ENCODE measurements at places on chromosomes 16 and 17.
A peak's percentile ranks its signal among the peaks of the same experiment; 100 is the strongest.

DNA sequence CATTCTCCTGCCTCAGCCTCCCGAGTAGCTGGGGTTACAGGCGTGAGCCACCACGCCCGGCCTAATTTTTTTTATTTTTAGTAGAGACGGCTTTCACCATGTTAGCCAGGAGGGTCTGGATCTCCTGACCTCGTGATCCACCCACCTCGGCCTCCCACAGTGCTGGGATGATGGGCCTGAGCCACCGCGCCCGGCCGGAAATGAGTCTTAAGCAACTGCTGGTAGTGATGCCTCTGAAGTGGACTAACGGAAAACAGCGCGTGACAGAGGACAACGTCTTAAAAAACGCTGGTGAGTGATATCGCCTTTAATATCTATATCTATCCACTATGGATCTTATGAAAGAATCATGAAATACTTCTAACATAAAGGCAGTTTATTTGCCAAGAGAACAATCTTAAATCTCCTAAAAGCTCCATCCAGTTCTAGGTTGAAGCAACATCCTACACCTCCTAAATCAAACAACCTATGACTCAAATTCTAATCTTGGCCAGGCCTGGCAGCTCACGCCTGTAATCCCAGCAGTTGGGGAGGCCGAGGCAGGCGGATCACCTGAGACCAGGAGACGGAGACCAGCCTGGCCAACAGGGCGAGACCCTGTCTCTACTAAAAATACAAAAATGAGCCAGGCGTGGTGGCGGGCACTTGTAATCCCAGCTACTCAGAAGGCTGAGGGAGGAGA, 69.8 kb downstream of the NXN start:
- no peak for DNase-seq

GRCh38 chr17:27520491-27521185, 64.4 kb downstream of the KSR1 start:
- DNase-seq, result no peak

DNA sequence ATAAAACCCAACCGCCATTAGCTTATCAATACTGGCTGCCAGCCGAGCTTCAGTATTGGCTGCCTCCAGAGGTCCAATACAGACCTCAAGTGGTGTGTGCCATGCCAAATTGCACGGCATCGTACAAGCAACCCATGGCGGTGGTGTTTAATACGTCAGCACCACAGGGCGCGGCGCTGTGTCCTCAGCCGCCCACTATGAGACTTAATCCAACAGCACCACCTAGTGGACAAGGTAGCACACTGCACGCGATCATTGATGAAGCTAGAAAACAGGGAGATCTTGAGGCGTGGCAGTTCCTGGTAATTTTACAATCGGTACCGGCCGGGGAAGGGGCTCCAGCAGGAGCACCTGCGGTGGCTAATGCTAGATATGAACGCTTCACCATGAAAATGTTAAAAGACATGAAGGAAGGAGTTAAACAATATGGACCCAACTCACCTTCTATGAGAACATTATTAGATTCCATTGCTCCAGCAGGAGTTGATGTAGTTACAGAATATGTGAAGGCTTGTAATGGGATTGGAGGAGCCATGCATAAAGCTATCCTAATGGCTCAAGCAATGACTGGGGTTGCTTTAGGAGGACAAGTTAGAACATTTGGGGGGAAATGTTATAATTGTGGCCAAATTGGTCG, 15.4 kb downstream of the FLYWCH1 start:
- peak; percentile 68 for DNase-seq

DNA sequence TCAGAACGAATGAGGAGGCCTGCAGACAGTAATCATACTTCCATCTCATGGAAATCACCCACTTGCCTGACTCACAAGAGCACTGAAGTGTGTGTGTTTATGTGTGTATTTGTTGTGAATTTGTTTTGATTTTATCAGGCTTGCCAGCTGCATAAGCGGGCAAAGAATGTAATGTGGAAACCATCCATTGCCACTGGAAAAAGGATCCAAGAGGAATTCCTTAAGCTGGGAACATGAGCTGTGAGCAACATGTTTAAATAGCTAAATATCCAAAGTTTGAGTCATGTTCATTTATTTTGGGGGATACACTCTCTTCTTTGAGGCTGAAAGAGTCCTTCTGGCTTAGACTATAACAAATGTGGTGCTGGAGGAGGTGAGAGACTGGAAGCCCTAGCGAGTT, 198.4 kb upstream of the TBX2 start:
- DNase-seq, result no peak

DNA sequence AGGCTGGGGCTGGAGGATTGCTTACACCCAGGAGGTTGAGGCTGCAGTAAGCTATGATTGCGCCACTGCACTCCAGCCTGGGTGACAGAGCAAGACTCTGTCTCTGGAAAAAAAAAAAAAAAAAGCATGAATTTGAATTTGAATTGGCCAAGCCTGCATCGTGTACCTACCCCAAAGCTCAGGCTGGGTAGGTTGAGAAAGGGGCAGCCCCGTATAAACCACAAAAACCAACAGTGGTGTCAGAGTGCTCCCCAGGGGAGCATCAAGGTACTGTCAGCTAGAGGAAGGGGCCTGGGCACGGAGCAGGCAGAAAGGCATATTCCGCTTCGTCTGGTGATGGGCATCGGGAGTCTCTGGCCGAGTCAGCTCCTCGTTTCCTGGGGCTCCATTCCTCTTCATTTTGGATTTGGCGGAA, 40.9 kb downstream of the RAP1GAP2 start:
- DNase-seq, result no peak

DNA sequence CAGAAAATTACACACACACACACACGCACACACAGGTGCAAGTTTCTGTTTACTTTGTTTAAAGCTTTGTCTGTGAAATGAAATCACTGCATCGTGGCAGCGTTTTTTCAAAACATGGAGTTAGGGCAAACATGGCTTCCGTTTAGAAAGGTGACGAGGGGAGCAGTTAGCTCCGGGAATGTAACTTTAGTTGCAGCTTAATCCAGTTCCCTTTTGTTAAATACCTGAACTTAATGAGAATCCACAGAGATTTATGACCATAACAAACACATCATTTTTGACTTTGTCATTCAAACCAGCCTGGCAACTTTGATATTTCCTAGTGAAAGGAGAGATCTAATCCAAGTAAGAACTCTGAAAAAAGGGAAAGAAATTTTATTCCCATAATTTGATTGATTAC, 12.1 kb downstream of the HS3ST3A1 start:
- DNase-seq, result no peak

DNA sequence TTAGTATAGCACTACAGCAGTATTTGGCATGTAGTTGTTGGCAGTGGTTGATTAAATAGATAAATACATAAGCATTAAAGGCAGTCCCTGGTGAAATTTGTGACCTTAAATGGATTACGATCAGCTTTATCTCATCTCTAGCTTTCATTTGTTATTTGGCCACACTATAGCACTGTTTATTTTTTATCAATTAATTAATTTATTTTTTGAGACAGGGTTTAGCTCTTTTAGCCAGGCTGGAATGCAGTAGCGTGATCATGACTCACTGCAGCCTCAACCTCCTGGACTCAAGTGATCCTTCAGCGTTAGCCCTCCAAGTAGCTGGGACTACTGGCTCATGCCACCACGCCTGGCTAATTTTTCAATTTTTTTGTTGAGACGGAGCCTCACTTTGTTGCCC, 18.7 kb upstream of the ARHGAP17 start:
- no peak for DNase-seq

- no peak for DNase-seq
Measured at GRCh38 chr16:30748634-30749445, 615 bp downstream of the PHKG2 start.

DNA sequence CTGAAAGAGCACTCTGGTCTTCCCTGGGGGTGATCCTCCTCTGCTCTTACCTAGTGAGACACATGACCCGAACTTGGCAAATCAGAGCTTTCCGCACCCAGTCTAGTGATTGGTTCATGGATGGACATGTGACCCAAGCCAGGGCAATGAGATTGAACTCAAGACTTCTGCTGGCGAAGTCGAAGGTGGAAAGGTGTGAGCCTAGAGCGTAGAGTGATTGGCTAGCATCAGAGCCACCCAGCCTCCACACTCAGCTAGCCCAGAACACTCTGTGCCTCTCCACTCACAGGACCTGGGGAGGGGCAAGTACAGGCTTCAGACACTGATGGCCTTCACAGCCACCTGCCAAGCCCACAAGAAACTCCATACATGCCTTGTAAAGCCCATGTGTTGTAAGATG, 17.6 kb downstream of the ATPAF2 start:
- no peak for DNase-seq

DNA sequence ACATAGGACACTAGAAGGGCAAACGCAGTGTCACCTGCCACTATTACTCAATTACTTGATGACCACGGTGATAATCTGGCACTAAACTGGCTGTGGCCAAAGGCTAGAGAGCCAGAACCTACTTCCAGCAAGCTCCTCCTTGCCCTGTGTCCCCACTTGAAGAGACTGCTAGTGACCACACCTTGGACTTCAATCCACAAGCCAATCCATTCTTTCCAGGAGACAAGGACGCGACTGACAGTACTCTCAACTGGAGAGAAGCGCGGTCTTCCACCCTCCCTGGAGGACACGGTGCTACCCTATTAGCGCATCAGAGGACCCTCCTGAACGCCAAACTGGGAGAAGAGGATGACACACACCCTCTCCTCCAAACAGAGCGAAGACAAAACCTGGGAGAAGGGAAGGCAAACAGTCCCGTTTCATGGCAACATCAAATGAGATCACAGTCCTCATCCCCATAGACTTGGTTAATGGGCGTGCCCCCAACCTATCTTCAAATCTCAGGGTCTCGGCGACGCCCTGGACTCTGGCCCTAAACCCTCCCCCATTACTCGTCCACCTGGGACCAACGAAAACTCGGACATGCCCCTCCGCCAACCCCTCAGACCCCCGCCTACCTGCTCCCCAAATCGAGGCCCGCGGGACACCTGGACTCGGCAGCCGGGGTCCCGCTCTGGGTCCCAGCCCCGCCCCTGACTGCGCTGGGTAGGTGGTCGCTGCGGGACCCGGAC, 508 bp downstream of the FLCN start:
- no peak for DNase-seq

DNA sequence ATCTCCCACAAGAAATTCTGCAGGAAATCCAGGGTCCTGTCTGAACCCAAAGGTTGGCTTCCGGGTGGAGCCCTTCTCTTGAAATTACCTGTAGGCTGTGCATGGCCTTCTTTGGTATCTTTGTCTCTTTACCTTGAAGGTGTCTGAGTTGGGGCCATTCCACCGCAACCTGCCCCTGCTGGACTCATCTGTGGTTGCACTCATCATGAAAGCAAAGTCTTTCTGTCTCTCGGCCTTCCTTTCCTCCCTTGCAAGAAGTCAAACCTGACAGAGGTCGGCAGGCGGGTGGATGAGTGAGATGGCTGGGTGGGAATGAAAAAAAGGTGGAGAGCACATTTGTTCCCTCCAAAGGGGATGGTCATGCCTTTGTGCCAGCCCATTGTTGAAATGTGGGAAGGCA, 25.1 kb downstream of the SALL1 start:
- DNase-seq, result no peak

GRCh38 chr16:66300501-66300900, 66.0 kb upstream of the CDH5 start:
- DNase-seq, result no peak

DNA sequence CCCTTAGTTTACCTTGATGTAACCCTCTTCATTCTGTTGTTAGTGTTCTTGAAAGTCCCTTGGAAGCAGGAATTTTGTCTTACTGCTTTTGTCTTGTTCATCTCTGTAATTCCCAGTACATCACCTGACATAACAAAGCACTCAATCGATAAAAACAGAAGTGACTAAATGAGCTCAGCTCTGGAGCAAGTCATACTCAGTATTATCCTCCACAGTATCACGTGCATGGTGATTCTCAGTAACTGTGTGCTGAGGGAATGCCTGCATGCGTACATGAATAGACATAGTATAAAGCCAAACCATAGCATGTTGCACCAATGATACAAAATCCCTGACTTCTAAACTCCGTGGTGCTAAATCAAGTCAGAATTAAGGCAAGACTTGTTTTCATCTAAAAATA, 7.2 kb downstream of the KRT38 start:
- no peak for DNase-seq

- no peak for DNase-seq
Measured at GRCh38 chr16:30567991-30568638, 3.4 kb downstream of the ZNF688 start.

DNA sequence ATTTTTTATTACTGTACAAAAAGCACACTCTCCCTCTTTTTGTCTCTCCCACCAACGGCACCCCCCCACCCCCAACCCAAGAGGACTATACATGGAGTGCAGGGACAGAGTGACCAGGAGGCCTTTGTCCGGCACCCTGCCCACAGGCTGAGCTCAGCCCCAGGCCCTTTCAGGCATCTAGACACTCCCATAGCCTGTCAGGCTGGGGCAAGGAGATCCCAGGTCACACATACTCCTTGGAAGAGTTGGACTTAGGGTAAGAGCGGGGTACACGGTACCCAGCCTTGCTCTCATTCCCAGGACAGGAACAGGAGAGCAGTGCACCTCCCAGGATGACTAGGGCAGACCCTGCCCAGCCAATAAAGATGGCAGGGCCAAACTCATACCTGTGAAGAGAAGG, 2.1 kb downstream of the CLDN7 start:
- DNase-seq, result no peak

GRCh38 chr17:16155536-16155935, 59.8 kb downstream of the NCOR1 start:
- no peak for DNase-seq

- no peak for DNase-seq
Measured at GRCh38 chr17:68239632-68240366, 8.0 kb upstream of the AMZ2 start.

- DNase-seq, result no peak
Measured at GRCh38 chr17:52724578-52724977, 566.1 kb upstream of the CA10 start.

DNA sequence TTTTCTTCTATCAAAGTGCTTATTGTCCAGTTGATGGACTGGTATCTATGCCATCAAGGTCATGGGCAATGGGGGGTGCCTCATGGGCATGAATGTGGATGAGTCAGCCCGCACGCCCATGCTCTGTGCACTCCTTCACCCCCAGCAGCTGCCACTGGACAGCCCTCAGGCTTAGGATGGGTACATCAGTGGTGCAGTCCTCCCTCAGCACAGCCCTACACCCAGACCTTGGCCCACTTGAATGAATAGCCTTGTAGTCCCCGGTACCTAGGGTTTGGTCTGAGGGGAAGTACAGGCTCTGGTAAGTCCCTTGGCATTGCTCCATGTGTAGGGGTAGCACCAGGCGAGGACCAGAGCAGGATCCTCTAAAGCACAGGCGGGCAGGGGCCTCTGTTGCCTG, 10.4 kb upstream of the GNA13 start:
- no peak for DNase-seq

GRCh38 chr16:27174798-27175197, 28.5 kb upstream of the KDM8 start:
- no peak for DNase-seq
